Kidney epithelial cell (primary cell): ENCODE measurements at places on chromosomes 12 and 14.

DNA sequence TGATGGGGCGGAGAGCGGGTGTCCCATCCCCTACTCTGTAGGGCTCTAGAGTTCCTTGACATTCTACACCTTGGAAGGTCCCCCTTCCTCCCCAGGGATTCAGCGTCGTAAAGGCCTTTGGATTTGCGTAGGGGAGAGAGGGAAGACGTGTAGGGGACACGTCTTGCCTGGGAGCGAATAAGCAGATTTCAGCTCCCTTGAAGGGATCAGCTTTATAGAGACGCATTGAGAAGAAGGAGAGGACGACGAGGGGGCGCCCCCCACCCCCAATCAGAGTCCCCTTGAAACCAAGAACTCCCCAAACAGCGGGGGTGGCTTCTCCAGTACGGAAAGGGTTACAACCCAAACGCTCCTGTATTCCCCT, 324 bp downstream of the CALCOCO1 start:
- no peak for DNase-seq

DNA sequence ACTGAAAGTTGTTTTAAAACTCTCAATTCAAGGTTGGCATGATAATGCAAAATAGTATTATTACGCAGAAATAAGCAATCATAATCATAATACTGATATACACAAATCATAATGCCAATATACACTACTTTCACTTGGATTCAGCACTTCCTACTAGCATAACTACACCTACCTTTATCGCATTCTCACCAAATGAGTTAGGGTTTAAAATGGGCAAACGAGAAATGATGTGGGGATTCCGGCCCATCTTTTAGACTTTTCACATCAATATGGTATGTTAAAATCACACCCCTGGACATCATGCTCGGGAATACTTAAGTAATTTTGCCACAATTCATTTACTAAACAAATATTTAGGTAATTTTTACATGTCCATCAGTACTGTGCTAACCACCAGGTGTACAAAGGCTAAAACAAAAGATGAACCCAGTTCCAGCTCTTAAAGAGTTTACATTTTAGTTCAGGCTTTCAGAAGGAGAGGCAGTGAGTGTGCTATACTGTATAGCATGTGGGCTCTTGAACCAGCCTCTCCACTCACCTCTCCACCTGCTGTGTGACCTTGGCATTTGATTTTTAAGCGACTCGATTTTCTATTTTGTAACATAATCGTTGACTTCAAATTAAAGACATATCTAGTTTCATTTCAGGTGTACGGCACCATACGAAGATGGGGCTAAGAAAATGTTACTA, 1.1 kb upstream of the USP15 start:
- DNase-seq: no peak

- peak; percentile 79 for DNase-seq
These were observed 1319.1 kb downstream of the TMEM121 start for GRCh38 chr14:106845286-106846087.

DNA sequence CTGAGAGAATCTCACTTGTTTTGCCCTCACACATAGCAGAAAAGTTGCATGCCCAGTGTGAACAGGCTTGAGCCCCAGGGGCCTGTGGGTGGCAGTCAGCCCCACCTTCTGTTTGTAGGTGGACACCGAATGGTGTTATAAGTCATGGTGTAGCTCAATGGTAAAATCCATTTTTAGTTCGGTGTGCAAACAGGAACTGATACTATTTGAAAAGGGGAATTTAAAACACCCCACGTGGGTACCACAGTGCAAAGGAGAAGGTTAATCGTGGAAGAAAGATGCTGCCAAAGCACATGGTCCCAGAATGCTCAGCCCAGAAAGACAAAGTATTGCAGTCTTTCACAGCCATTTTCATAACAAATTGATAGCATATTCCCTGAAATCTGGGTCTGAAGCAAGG, 71.8 kb upstream of the GZMB start:
- no peak for DNase-seq

DNA sequence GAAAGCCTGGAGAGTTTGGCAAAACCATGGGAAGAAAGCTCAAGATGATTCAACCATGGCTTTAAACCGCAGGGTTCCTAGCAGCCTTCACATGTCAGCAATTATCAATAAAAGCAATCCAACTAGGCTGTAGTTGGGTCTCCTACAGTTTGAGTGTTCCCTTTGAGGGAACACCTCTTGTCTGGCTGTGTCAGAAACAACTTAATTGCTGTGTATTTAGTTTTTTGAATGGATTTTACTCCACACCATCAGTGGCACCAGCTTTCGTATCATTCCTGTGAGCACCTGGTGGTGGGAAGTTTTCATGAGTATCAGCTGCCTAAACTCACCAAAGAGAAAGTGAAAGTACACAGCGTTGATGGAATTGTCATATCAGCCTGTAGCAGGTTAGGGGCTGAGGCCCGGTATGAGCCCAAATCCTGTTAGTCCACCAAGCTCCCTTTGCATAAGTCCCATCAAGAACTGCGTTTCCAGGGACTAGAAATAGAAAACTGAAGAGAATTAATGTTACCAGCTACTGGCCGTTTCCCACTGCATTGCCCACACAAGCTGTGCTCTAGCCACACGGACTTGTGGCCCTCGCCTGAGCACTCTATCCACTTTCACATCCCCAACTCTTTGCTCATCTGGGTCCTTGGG, 10.9 kb upstream of the IL26 start:
- no peak for DNase-seq
